ENCODE measurements at places on chromosomes 3 and 15.

- no peak for DNase-seq
Observed at GRCh38 chr3:117253636-117254035, 544.1 kb downstream of the TUSC7 start.

GRCh38 chr3:103158183-103158582 is 723.4 kb downstream of the ZPLD1 start:
- DNase-seq = no peak

DNA sequence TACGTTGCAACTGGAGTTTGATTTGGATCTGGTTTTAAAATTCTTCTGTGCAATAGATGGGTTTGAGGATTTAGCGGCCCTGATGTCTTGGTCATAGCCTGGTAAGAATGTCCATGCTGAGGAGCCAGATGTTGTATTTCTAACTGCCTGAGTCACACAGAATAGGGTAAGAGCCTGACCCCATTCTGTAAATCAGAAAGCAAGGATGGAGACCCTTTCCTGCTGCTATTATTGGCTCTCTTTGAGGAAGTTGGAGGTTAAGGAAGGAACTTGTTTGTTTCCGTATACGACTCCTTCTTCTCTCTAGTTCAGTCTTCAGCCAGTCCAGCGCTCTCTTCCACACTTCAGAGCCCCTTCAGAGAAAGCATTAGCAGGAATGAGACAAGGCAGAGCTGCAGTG is 65.1 kb downstream of the HCN4 start:
- no peak for DNase-seq

DNA sequence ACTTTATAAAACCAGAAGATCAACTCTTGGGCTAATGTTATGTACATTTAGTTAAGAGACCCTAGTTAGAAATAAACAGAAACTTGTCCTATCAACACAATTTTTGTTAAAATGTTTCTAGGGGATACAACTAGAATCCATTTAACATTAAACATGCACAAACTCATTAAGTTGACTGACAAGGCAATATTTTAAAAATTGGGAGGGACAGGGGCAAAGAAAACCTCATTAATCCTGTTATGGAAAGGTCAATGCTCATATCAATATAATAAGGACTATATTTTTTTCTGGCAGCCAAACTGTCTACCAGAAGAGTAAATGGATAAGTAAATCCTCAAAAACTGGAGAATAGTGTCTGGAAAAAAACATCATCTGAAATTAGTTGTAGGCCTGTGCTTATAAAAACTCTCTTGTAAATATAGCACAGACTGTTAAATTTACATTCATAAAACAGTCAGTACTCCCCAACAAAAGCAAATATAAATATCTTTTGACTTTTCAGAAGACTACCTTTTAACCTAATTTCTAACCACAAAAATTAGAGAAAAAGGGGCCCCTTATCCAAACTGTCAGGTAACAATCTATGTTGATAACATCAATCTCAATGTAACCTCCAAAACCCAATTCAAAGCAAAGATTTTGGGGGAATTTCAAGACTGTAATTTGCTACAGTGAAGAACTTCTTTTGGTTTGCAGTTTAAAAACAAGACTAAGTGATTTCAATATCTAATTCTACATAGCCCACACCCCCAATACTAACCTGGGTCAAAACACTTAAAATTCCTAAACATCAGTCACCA is 4.2 kb downstream of the TRA2B start:
- DNase-seq = no peak

DNA sequence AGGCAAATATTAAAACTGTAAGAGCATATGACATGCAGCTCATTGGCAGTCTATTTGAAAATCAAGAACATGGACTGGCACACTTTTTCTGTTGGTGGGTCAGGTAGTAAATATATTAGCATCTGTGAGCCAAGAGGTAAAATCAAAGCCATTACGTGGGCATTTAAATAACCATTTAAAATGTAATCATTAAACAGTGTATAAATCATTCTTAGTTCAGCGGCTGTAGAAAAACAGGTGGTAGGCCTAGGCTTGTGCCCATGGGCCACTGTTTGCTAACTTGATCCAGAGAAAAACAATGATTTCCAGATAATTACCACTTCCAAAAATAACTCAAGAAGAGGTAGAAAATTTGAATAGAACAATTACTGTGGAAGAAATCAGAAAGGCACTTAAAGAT is 105.1 kb downstream of the CHST2 start:
- DNase-seq = no peak

DNA sequence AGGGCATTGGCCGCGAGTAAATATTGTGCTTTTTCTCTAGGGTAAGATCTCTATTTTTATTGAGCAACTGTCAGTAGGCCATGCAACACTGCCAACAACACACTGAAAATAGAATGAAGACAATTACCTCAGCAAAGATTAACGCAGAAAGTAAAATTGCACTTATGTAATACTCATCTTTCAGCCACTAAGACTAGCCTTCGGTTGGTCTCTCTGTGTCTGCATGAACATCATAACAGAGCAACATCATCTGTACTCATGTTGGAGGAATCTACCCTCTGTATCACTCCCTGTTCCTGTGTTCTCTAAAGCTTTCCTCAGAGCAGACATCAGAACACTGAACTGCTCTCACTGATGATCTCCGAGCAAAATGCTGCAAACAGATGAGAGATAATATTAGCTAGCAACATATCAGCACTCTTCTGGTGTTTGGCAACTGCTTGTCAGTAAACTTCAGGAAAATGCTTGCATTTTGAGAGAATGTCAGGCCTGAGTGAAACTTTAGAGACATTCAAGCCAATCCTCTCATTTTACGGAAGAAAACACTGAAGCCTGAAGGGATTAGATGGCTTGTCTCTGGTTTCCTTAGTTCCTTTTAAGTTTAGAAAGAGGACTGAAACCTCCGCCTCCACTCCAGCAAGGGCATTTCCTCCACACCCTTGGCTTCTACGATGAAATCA is 8.4 kb upstream of the LRRC3B start:
- no peak for DNase-seq

- no peak for DNase-seq
Observed at GRCh38 chr15:68638953-68639515, 60.2 kb downstream of the CORO2B start.

GRCh38 chr15:42576040-42576594 is 711 bp downstream of the STARD9 start:
- DNase-seq = no peak

GRCh38 chr15:78360958-78361718 is 21.0 kb downstream of the CRABP1 start:
- no peak for DNase-seq

DNA sequence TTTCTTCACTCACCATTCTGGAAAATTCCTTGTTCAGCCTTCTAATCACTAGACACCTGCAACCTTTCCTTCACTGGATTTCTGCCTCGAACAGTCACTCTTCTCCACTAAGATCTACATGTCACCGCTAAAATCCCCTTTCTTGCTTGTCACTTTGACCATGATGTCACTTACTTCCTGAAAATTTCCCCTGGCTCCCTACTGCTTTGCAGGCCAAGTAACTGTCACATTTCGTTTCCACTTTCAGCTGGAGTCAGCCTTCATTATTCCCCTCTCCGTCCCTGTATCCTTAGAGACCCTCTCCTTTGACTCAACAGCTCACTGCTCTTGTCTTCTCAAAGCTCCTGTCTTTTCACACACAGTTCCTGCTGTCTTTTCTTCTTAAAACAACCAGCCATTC is 15.9 kb downstream of the CHL1 start:
- DNase-seq = no peak

DNA sequence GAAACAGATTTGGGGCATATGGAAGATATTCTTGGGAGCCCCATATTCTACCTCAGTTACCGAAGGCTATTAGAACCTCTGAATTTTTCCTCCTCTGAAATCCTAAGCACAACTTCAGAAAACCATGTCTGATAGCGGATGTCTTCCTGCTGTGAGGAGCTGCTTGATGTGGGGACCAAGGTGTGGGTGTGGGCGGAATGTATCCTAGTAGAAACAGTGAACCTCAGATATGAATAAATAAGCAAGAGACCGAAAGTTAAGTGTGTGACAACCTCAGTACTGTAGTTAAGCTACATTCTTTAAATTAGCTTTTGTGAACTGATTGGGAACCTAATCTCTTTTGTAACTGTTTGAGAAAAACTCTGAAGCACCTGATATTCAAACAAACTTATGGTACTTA is 46.9 kb downstream of the SENP2 start:
- DNase-seq = no peak

- DNase-seq = no peak
Observed at GRCh38 chr3:4741106-4741403, 238.2 kb upstream of the BHLHE40 start.

- no peak for DNase-seq
Observed at GRCh38 chr15:98651036-98651481, 2.7 kb downstream of the IGF1R start.

- no peak for DNase-seq
Observed at GRCh38 chr3:142445816-142446254, 2.0 kb downstream of the XRN1 start.

DNA sequence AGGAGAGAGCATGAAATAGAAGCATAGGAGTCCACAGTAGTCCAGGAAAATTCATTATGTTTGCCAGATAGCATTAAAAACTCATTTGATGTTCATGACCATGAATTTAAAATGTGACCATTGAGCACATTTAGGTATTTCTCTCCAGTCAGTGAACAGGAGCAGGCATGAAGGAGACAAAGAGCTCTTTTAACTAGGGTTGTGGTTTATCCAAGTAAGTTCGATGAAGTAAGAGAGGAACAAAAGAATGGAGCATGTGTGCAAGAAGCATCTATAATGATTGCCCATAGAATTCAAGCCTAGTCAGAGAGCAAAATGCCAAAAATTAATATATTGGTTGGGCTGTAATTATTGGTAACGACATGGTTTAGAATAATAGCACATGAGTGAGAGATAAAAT is 342.1 kb upstream of the CCDC54 start:
- no peak for DNase-seq

GRCh38 chr15:33064878-33065277 is 129.6 kb downstream of the FMN1 start:
- peak; percentile 5 for DNase-seq

DNA sequence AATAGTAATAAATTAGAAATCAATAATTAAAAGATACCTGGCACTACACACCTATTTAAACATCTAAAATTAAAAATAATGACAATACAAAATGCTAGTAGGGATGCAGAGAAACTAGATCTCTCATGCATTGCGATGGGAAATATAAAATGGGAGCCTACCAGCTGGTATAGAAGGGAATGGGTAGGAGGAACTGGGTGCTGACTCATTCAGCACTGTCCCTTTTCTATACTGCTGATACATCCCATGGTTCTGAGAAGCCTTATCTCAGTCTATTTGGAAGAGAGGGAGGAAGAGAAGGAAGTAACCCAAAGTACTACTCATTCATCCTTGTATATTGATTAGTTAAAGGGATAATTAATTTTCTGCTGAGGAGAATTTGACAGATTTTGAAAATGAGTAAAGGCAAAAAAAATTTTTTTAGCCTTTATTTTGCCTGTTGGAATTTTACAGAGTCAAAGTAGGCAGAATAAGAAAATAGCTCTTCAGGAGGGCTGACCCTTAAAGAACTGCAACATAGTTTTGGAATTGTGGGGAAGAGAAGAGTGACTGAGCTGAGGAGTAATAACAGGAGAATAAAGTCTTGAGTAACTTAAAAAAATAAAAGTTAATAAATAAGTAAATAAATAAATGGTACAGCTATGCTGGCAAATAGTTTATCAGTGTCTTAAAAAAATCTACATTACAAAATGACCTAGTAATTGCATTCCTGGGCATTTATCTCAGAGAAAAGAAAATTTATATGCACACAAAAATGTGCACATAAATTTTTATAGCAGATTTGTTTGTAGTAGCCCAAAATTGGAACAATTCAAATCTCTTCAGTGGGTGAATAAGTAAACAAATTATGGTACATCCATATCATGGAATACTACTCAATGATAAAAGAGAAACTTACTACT is 15.3 kb upstream of the BHLHE40 start:
- no peak for DNase-seq

DNA sequence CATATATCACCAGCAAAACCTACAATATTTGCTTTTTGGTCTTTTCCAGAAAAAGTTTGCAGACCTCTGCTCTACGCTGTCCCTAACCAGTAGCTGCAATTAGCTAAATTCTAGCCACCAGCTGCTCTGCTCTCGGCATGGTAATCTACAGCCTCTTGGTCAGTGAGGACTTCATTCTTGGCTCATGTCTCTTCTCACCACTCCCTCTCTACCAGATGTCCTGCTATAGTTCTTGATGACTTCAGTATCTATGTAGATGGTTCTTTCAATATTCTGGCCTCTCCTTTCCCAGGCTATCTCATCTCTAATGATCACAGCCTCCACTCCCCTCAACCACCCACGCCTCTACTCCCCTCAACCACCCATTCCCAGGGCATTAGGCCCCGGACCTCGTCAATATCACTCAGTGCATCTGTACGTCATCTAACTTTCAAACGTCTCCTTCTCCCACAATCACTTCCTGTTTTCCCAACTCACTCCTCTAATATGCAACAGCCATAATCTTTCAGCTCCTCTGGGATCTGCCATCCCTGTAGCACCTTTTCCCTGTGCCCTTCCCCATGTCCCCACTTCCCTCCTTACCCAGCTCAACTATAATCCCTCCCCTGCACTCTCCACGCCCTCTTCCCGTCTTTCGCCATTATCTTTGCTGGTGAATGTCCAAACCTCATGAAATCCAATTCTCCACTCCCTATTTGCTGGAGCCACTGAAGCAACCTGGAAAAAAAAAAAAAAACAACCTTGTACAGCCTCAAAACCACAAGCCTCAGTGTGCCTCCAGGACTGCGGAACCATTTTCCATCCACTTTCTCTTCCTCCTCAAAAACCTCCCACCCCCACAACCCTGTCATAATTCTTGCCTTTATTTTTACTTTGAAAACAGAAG is 429.4 kb upstream of the PROK2 start:
- no peak for DNase-seq

DNA sequence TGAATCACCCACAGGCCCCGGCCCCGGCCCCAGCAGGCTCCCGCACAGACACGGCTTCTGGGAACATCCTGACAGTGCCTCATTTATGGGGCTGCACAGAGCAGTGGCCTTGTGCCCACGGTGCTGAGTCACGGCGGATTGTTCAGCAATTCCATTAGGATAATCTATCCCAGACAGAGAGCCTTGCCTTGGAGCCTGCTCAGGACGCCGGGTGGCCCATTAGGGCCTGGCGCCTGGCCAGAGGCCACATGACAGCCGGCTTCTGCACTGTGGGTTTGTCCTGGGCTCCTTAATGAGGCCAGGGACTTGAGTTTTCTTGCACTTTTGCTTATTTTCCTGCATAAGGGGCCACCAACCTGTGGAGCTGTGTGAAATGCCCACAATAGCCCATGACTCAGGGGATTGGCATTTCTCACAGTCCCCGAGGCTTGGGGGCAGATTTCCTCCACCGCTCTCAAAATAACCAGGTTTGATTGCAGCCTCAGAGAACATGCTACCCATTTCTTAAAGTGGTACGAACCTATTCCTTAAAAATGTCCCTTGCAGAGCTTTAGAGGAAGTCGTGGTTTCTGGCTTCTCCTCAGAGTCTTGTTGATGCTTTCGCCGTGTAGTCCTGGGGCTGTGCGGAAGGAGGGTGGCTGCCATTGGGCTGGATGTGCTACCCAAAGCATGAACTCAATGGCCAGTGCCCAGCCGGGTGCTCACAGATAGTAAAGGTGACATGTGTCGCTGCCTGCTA is 19.0 kb downstream of the SYNM start:
- DNase-seq = peak; percentile 74
